ENCODE measurements at places on chromosomes 16 and 17. TPM values are rescaled to one million over a fixed set of nuclear protein-coding genes. Genes with fewer than 3 reads are reported as not detected.

DNA sequence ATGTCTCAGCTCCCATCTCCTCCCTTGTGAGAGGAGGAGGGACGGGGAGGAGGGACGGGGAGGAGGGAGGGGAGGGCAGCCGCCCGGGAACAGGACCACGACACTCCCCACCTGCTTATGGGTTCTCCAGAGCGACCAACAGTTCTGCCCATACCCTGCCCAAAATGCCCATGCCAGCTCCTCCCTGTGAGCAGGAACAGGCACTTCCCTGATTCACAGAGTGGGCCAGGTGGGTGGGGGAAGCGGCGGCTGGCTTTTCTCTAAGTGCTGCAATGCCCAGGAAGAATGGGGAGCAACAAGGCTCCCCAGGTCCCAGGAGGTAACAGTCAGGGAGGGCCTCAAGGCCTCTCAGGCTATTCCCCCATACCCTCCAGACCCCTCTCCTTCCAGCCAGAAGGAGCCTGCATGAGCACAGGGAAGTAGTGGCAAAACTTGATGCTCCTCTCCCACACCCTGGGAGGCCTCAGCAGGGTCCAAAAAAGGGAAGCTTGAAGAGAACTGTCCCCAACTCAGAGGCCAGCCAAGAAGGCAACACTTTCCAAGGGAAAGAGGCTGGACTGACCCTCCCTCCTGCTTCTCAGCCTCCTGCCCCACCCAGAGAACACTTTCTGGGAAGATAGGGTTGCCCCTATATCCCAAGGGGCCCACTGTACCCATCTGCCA lies 53.8 kb downstream of the MYO18A start:
- no peak for DNase-seq

DNA sequence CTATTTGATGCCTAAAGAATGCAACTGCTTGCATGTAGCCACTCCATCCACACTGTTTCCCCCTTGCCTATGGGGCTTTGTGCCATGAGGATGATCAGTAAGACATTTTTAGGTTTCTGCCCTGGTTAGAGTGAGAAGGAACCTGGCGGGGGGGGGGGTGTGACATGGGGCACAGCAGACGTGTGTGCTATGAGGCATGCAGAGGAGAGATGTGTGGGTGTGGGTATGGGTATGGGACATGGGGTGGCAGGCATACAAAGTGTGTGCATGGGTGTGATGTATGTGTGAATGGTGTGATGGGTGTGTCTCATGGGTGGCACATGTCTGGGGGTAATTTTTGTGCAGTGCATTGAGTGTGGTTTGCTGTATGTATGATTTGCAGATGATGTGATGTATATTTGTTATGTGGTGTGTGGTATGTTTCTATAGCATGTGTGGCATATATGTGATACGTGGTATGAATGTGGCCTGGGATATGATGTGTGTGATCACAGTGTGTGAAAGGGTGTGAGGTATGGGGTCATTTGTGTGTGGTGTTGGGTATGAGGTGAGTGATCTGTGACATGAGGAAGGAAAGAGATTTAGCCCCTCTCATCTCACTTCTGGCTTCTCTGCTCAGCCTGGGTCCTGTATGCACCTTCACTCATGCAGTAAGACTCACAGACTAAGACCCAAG lies 14.9 kb downstream of the CCDC182 start:
- no peak for DNase-seq

GRCh38 chr16:49739381-49739780 lies 116.5 kb downstream of the ZNF423 start:
- peak; percentile 15 for DNase-seq

The LPCAT2 gene
- 6.0 TPM for polyA plus RNA-seq

The CDRT15L2 gene
- not detected for polyA plus RNA-seq
